Kasumi-1 (cell line): ENCODE measurements at places on chromosomes 4 and X.
A peak's percentile ranks its signal among the peaks of the same experiment; 100 is the strongest.

DNA sequence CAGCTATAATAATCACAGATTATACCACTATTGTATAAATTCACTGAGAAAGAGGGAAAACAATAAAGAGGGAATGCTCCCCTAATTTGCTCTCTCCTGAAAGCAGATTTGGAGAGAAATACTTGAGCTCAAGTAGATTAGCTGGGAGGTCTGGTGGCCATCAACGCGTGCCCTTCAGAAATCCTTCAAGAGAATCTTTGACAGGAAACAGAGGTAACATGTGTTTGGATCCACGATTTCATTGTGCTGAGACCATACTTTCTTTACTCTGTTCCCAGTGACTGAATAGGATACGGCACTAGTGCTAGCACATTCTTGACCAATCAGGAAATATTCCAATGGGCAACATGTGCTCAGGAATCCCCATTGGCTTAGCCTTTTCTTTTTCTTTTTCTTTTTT, 1395.3 kb downstream of the RAPGEF2 start:
- no peak for DNase-seq

GRCh38 chrX:122220644-122221373, 963.3 kb upstream of the GRIA3 start:
- DNase-seq, result no peak

- no peak for DNase-seq
Measured at GRCh38 chr4:42364266-42365053, 32.8 kb upstream of the SHISA3 start.

DNA sequence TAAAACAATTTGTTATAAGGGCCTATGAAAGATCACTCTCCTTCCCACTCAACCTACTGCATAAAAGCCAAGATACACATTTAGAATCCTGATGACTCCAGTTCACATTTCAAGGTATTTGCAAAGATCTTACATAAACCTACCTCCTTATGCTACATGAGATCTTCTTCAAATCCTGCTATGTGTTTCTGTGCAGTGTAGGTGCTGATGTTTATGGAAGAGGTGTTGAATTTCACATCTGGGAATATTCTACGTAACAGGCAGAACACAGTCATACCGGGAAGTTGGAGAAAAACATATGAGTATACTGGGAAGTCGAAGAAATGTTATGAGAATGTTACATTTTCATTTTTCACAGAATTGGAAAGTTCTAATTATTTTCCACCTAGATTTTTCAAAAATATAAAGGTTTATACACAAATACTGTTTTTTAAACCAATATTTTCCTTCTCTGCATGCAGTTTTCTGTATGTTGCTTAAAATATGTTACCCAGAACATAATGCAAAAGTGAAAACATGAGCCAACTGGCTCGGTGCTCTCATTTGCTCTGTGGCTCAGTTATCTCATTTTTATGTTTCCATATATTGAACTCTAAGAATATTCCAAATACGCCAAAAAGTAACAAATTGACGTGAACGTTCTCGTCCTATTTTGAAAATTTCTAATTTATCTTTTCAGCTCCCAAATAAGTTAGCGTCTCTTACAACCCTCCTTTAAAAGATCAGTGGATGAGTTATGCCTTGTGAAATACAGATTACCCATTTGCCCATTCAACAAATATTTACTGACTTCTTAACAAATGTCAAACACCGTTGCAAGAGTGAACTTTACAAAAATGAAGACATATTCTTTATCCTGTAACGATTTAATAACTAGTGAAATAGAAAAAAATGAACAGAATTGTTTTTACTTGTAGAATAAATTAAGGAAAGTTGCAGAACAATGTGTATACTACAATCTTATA, 899.3 kb downstream of the STIM2 start:
- no peak for DNase-seq

DNA sequence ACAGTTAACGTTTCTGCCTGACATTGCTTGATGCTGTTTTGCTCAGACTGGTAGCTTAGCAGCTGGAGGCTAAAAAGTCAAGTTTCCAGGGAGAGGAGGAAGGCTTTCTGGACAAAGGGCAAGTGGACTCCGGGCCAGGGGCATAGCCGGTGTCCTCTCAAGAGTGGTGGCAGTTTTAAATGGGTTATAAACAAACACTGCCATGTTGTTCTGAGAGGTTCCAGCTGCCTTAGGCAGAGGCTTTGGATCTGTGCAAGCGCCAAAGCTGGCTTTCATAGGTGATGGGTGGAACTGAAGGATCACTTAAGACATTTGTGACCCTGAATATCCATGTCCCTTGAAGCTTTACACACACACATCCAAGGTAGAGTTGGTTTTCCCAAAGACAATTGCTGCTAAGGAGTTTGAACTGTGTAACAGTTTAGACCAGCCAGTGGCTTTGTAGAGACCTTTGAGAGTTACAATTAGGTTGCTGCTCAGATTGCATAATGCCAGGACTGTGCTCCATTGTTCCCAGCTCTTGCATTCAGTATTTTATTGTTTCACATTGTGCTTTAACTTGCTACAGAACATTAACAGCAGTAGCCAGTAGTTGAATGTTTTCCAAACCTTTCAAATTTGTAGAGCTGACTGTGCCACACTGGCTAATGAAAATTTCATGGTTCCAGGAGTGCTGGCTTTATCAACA, 54.1 kb upstream of the AP1S2 start:
- DNase-seq, result no peak

DNA sequence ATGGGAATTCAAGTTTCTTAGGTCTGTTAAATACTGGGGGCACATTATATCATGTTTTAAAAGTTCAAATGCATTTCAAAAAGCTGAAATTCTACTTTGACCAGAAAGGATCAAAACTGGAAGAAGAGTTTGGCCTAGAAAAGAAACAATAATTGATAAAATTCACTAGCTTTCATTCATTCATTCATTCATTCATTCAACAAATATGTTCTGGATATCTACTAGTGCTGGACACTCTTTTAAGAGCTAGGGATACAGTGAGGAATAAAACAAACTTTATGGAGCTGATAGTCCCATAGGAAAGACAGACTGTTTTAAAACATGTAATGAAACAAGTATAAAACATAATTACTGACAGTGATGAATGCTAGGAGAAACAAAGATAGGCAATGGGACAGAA, 106.0 kb downstream of the JADE1 start:
- DNase-seq, result no peak

- no peak for DNase-seq
Measured at GRCh38 chr4:82618103-82618720, 56.4 kb upstream of the TMEM150C start.

GRCh38 chrX:135295238-135295943, 13.9 kb upstream of the ETDC start:
- peak; percentile 64 for DNase-seq

DNA sequence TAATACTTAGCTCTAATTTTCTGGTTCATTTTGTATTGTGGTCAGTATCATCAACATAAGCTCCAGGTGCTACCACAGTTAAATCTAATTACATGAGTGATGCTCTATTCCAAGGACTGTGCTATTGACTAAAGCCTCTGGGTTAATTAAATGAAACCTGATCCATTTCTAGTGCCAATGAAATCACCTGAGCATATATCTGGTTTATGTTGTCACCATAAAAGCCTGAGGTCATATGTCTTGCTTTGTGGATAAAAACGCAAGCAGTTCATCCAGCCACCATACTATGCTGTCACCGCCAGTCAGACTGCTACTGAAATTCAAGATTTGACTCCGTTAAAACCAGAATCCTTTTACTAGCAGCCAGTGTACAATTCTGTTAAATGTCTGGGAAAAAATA, 64.2 kb upstream of the ZNF518B start:
- DNase-seq, result no peak

DNA sequence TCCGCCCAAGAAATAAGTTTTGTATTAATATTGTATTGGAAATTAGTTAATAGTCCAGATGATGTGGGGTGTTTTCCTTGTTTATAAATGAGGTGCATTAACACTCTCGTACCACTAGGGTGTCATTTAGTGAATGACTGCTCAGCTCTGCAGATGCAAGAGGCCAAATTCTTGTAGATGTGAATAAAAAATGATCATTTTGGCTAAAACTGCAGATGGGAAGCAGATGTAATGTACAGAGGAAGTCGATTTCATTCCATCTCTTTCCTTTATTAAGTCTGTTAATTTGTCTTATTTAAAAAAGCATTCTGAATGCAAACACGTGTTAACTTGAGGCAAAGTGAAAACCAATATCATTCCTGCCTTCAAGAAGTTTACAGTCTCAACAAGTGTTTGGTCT, 108.1 kb downstream of the DHX15 start:
- DNase-seq, result peak; percentile 42

- DNase-seq, result no peak
Measured at GRCh38 chr4:82981138-82981537, 29.5 kb downstream of the LIN54 start.

- DNase-seq, result no peak
Measured at GRCh38 chr4:41069257-41069656, 145.1 kb downstream of the APBB2 start.

GRCh38 chrX:47623540-47624027, 3.9 kb upstream of the SYN1 start:
- peak; percentile 72 for DNase-seq

DNA sequence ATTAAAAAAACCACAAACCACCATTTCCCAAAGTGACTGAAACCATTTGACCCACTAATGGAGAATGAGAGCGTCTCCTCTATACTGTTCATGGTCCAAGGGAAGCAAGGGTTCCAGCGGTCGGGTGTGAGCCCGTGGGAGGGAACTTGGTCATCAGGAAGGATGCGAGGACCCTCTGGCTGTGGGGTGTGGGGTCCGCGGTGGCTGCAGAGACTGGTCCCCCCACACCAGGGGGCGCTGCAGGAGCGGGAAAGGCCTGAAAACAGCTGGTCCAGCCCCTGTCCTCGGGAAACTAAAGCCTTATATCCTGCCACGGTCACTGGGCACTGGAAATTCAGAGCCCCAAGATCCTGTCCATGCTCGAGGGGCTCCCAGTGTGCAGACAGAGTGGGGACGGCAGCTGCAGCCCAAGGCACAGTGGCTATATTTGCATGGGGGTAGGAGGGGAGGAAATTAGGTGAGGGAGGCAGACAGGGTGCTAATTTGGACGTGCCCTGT, 4.3 kb downstream of the BLOC1S4 start:
- peak; percentile 59 for DNase-seq

DNA sequence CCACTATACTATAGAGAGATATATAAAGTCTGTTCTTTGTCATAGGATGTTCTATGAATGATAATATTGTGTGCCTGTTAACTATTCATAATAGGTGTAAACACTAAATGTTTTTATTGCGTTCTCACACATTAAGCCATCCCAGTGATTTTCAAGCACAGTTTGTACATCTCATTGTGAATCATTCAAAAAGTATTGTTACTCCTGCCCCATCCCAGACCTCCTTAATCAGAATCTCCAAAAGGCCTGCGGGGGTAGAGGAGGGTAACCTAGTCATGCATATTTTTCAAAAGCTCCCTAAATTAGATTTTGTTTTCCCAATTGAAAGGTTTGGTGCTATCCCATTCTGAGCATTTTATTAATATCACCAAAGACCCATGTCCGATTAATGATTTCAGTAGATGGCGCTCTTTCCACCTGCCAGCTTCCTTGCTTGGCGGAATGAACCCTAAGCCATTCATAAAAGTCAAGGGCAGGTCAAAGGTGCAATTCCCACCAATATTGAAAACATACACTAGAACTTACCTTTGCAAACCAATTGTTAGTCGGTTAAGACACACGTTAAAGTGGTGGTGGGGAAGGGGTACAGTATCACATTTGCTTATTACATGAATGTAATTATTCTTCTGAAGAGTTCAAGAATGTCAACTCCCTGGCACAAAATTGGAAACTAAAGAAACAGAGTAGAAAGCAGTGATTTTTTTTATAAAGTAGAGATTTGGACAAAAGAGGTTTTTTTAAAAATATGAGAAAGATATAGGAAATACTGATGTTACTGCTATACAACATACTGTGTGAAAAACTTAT, 5.8 kb upstream of the TET2 start:
- DNase-seq, result peak; percentile 28

DNA sequence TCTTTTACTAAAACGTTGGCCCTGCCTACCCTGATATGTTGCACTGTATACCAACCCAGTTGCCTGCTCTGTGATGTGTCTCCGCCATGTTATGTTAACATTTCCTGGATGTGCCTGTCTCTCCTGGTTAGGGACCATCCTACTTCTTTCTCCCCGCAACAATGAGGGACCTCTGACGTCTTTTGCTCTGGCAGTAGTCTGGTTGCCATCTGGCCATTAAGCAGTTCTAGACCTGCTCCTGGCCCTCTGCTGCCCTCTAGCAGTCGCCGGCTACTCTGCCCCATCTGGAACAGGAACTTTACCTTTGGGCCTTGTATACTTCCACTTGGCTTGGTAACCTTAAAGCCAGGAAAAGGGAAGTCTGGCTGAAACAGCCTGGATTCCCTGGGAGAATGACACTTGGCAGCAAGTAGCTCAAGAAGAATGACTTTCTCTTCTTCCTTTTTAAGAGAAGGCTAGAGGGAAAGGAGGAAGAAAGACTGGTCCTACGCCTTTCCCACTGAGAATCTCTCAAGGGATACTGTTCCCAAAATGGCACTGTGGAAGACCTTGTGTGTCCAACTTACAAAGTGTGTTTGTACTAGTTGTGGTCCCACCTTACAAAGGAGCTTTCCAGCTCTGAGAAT, 63.5 kb downstream of the GPC3 start:
- DNase-seq, result peak; percentile 9

- no peak for DNase-seq
Measured at GRCh38 chrX:21845096-21845495, 5.7 kb downstream of the MBTPS2 start.

DNA sequence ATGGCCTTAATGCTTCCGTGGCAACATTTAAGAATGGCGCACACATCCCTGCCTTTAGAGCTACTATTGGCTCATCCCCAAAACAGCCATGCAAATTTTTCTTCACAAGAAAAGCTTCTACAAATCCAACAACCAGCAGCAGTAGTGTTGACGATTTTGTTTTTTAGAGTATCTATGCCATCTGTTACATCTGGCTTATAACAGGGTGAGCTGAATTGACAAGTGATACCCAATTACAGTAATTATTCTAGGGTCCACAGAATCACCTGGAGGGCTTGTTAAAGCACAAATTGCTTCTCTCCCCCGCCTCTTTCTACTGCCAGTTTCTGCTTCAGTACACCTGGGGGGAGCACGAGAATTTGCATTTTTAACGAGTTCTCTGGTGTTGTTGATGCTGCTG, 34.1 kb downstream of the DCHS2 start:
- no peak for DNase-seq

DNA sequence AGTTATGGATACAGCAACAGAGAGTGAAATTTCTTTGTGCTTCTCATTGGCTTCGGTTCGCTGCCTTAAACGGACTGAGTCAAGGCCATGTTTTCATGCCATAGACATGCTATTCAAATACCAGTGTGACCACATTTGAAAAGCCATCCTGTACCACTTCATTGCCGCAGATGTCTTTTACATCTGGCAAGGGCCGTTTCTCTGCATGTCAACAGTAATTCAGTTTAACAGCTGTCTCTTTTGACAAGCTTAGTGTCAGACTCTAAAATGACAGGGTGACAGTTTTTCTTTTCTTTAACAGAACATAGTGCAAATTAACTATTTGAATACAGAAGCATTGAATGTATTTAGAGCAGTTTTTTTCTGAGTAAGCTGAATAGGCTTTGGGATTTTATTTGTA, 362.2 kb upstream of the POU3F4 start:
- no peak for DNase-seq

GRCh38 chrX:154097003-154097588, 421 bp downstream of the MECP2 start:
- peak; percentile 24 for DNase-seq

GRCh38 chr4:176467001-176467400, 147.2 kb downstream of the SPCS3 start:
- DNase-seq, result no peak

- no peak for DNase-seq
Measured at GRCh38 chr4:64940698-64941097, 531.4 kb upstream of the TECRL start.
